ENCODE measurements at places on chromosomes 12 and 14.

DNA sequence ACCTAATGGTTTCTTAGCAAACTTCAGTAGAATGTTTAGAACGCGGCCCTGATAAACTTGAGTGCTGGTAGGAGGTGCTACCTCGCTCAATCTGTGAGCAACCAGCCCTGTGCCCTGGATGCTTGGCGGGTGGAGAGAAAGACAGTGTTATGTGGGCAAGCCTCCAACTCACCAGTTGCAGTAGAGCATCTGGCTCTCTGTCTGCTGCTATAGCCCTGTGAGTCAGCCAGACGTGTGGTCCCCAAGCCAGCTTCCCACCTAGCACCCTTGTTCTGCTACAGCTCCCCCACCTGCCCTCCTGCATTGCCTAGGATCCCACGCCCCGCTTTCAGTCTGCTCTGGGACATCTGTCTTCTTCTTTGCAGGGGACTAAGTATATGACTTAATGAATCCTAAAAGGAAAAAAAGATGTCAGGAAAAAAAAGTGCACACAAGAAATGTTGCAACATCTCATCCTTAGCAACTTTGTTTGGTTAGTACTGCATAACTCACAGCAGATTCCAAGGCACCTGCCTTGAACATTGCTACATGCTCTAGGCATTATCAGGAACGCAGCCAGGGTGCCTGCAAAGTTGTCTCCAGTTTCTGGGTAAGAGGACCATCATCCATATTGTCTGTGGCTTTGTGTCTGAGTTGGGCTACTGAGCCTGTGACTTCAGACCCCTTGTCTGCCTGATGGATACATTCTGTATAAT, 13.6 kb downstream of the SNRNP35 start:
- H3K36me3 ChIP-seq, result peaks cover 8% of the 10 kb centered on the region
- H3K27me3 ChIP-seq, result no peaks in the 10 kb centered on the region
- no peak for DNase-seq
- peaks cover 17% of the 10 kb centered on the region for H3K4me1 ChIP-seq

- H3K27me3 ChIP-seq, result no peaks in the 10 kb centered on the region
- no peak overlapping the region for H3K27ac ChIP-seq
- no peak for DNase-seq
- no peak overlapping the region for H3K4me3 ChIP-seq
- H3K36me3 ChIP-seq, result no peaks in the 10 kb centered on the region
These were observed 67.9 kb upstream of the LIN7A start for GRCh38 chr12:81005606-81006005.

DNA sequence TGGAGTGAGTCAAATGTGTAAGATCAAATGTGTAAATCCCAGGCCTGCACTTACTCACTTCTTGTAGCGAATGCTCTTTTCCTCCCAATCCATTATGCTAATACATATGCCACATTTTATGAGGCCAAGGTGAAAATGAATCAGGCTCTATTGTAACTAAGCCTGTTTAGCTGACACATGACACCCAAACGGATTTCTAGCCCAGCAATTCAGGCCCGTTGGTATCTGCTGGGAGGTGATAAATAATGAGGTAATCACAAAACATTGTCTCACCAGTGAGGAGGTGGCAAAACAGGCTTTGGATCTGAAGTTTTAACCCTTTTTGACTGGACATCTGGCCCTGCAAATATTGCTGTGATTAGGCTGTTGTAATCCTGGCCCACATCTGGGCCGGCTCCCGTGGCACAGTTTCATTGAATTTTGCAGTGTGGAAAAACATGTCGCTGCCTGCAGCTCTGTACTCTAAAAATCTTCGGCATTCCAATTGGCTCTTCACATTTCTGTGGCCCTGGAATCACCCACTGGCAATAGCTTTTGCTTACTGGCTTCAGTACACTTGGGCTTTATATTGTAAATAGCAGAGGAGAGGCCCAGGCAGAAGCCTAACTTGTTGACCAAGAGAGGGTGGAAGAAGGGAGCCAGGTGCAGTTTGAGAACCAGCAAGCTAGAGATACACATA, 106.1 kb downstream of the PAX9 start:
- no peaks in the 10 kb centered on the region for H3K36me3 ChIP-seq
- H3K4me1 ChIP-seq, result no peaks in the 10 kb centered on the region
- no peak for DNase-seq
- H3K27me3 ChIP-seq, result no peaks in the 10 kb centered on the region

DNA sequence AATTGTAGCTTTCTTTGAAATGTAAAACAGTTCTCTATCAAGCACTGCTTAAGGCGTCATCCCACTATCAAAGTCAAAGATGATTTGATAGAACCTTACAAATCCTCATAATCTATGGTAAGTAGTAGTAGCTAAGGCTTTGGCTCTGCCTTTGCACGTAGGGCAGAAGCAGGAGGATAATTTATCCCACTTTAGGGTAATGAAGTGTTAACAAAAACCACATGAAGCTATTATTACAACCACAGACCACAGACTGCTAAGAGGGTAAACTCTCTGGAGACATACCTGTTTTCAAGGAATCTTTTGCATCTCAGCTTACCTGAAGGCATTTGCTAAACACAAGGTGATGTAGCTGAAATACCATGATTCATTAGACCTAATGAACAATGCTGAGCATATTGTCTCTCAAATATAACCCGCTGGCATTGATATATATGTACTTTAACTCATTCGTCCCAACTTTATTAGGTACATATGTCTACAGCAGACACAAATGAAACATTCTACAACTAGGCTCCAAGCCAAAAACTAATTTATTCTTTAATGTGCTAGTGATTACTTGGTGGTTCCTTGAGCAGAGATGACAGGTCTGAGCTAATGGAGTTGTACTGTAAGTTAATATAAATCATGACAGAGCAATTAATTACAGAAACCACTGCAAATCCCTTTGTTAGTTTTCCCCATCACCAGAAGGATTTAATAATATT, 368.8 kb downstream of the ETNK1 start:
- no peaks in the 10 kb centered on the region for H3K4me1 ChIP-seq
- no peak for DNase-seq
- H3K4me3 ChIP-seq, result no peak overlapping the region
- no peaks in the 10 kb centered on the region for H3K36me3 ChIP-seq
- no peak overlapping the region for H3K27ac ChIP-seq

GRCh38 chr12:26557326-26557725, 275.7 kb downstream of the ITPR2 start:
- peaks cover 31% of the 10 kb centered on the region for H3K36me3 ChIP-seq
- H3K4me3 ChIP-seq, result no peak overlapping the region
- no peak for DNase-seq
- no peak overlapping the region for H3K27ac ChIP-seq

DNA sequence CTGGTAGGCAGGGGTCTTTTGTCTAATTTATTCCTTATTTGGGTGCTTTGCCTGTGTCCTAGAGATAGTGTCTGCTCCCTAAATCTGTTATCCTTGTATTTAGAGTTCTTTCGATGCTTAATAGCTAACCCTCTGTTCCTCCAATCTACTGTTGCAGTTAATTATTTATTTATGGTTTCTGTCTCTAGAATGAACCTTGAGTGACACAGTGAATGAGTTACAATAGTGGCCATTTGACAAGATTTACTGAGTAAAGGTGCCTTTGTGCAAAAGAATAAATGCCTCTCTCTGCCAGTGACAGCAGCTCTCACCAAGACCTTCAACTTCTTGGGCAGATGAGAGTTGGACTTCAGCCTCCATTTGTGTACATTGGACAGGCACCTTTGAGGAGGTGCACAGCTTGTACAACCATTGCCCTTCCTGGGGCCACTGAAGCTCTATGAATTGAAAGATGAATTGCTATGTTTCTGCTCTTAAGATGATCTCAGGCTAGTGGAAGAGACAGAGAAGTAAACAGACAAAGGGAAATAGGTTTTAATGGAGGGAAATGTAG, 165.9 kb downstream of the DERA start:
- H3K36me3 ChIP-seq, result no peaks in the 10 kb centered on the region
- H3K4me1 ChIP-seq, result no peaks in the 10 kb centered on the region
- no peak overlapping the region for H3K4me3 ChIP-seq
- no peak for DNase-seq

DNA sequence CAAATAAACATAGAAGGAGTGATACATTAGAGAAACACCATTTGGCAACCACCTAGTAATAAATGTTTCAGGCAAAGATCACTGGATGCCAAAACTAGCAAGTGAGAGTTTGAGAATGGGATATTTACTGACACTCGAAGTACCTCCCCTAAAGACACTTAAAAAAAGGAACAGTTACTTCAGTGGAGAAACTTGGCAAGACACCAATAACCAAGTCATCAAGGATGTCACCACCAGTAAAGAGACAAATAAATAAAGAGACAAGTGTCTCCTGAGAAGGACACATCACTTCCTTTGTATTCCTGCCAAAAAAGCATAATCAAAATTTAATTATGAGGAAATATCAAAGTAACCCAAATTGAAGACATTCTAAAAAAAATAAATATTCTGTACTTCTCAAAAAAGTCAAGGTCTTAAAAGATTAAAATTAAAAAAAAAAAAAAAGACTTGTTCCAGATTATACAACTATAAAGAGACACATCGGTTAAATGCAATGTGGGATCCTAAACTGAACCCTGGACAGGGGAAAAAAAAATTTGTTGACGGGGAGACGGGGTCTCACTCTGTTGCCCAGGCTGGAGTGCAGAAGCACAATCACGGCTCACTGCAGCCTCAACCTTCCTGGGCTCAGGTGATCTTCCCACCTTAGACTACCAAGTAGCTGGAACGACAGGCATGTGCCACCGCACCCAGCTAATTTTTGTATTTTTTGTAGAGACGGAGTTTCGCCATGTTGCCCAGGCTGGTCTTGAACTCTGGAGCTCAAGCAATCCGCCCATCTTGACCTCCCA, 26.4 kb downstream of the TM7SF3 start:
- H3K27ac ChIP-seq, result no peak overlapping the region
- H3K4me1 ChIP-seq, result peaks cover 5% of the 10 kb centered on the region
- H3K4me3 ChIP-seq, result no peak overlapping the region
- no peak for DNase-seq

DNA sequence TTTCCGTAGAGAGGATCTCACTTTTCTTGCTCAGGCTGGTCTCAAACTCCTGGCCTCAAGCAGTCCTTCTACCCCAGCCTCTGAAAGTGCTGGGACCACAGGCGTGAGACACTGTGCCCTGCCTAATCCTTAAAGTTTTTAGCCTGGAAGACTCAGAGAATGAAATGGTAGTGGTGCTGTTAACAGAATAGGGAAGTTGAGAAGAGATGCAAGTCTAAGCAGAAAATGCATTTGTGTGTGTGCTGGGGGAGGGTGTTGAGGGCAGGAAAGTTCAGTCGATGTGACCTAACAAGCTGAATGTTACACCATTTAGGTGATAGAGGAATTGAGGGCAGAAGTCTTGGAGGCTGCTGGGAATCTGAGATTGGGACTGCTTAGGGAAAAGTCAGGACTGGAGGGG, 6.9 kb upstream of the TUBA1A start:
- H3K4me3 ChIP-seq, result no peak overlapping the region
- no peak overlapping the region for H3K27ac ChIP-seq
- no peaks in the 10 kb centered on the region for H3K36me3 ChIP-seq
- peaks cover under 1% of the 10 kb centered on the region for H3K4me1 ChIP-seq

GRCh38 chr12:52246720-52247621, 13.9 kb downstream of the KRT7 start:
- H3K36me3 ChIP-seq, result no peaks in the 10 kb centered on the region
- no peak for DNase-seq
- H3K4me1 ChIP-seq, result peaks cover 32% of the 10 kb centered on the region
- peaks cover 25% of the 10 kb centered on the region for H3K27me3 ChIP-seq
- no peak overlapping the region for H3K4me3 ChIP-seq

GRCh38 chr12:89709995-89710872, 1.6 kb upstream of the ATP2B1 start:
- no peaks in the 10 kb centered on the region for H3K27me3 ChIP-seq
- H3K36me3 ChIP-seq, result peaks cover 4% of the 10 kb centered on the region
- peak overlapping the region; percentile 79 for H3K4me3 ChIP-seq

DNA sequence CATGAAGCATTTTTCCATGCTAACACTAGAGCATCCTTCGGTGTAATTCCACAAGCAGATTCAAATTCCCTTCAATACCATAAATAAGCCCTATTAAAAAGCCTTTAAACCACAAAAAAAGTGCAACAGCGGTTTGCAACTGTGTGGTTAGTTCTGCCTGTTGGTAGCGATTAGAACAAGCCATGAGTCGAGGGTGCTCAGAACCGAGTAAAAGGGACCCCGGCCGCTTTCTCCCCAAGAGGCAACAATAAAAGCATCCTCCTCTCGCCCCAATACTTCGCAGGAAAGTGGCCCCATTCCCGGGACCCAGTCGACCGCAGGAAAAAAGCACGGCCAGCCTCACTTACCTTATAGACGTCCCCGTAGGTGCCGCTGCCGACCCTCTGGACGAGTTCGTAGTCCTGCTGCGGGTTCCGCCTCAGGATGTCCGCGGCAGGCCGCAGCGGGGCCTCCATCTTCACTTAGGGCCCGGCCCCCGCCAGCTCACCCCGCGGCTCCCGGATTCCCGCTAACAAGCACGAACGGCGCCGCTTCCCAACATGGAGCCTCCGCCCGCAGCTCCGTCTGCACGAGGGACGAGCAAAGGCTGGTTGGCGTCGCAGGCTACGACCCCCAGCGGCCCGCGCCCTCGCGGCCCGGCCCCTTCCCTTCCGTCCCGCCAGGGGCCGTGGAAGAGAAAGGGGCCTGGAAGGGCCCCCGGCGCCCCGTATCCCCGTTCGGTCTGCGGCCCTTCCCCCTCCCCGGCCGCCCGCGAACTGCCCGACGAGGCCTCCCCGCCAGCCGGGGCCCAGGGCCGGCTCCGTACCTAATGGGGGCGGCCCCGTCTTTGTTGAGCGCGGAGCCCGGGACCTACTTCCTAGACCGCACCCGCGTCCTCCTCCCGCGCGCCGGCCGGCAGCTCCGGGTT, 521 bp downstream of the MAP4K5 start:
- peak; percentile 54 for DNase-seq
- H3K27me3 ChIP-seq, result no peaks in the 10 kb centered on the region
- peak overlapping the region; percentile 86 for H3K27ac ChIP-seq

DNA sequence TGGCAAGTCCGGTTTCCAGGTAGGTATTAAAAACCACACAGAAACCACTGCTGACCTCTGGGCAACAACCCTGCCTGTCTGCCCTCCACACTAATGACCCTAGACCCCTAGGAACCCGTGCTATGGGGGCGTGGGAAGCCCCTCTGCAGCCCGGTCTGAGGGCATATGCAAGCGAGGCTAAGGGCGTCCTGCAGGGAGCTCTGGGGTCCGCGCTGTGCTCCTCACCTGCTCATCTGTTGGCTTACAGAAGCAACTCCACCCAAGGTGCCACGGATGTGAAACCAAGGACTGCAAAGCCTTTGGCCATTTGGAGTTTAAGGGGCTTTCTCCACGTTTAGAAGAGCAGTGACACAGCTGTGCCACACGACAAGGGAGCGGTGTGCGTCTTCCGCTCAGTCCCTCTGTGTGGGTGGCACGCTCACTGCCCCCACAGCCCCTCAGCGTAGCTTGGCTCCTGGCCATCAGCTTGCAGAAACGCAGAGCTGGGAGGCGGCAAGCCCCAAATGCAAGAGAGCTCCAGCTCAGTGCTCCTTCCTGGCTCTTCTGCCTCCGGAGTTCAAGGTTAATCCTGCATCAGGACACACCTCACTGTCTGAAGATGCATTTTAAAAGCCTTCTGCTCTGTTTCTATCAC, 18.4 kb downstream of the AMN start:
- no peak for DNase-seq
- H3K27me3 ChIP-seq, result no peaks in the 10 kb centered on the region
- no peaks in the 10 kb centered on the region for H3K36me3 ChIP-seq
- no peak overlapping the region for H3K27ac ChIP-seq
- H3K4me3 ChIP-seq, result no peak overlapping the region

GRCh38 chr12:114238808-114239207, 167.1 kb downstream of the TBX5 start:
- H3K27me3 ChIP-seq, result peaks cover 4% of the 10 kb centered on the region
- no peak for DNase-seq

GRCh38 chr14:59688224-59689170, 111.9 kb upstream of the CCDC175 start:
- peak; percentile 59 for DNase-seq
- peaks cover 12% of the 10 kb centered on the region for H3K27me3 ChIP-seq
- H3K36me3 ChIP-seq, result no peaks in the 10 kb centered on the region
- no peak overlapping the region for H3K4me3 ChIP-seq
- no peaks in the 10 kb centered on the region for H3K4me1 ChIP-seq
- no peak overlapping the region for H3K27ac ChIP-seq
